ENCODE measurements at places on chromosomes 5 and 9. TPM values are rescaled to one million over a fixed set of nuclear protein-coding genes. Genes with fewer than 3 reads are reported as not detected.

GRCh38 chr9:5354184-5354583 is 14.5 kb upstream of the RLN1 start:
- DNase-seq: no peak

The QRFP gene
- total RNA-seq: not detected

DNA sequence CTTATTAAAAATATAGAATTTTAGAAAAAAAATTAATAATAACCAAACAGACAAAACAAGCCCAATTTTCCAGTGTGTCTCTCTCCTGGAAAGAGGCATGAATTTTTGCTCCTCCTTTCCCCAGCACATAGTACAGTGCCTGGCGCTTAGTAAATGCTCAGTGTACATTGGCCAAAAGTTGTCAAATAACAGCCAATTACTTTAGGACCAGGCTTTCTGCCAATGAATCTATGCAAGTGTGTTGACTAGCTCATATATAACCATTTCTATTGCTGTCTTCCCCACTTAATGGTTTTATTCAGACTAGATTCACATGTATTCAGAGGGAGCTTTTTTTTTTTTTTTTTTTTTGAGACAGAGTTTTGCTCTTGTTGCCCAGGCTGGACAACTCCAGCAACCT is 120.1 kb upstream of the CD180 start:
- DNase-seq: no peak

- DNase-seq: no peak
These were observed 62.4 kb upstream of the CTSL start for GRCh38 chr9:87663556-87663955.

GRCh38 chr9:86321373-86321772 is 32.8 kb downstream of the TUT7 start:
- no peak for DNase-seq

DNA sequence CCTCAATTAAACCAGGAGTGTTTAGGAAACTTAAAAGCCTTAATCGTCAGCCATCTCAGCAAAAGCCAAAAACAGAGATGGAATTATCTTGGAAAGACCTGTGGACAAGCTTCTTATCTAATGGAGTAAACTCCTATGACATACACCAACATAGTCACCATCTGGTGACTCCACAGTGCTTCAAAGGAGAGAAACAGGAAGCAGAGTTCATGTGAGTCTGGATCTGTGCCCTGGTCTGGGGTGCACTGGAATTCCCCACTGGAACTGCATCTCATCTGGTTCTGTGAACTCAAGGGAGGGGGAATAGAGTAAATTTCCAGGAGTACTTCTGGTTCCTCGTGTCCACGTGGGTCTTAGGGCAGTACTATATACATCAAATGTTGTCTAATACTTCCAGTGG is 36.3 kb upstream of the KCNN2 start:
- no peak for DNase-seq

The WNT8A gene
- total RNA-seq: not detected

The ARID3C gene
- total RNA-seq: 1.5 TPM

GRCh38 chr9:114720086-114720676 is 38.2 kb upstream of the TEX48 start:
- DNase-seq: no peak

DNA sequence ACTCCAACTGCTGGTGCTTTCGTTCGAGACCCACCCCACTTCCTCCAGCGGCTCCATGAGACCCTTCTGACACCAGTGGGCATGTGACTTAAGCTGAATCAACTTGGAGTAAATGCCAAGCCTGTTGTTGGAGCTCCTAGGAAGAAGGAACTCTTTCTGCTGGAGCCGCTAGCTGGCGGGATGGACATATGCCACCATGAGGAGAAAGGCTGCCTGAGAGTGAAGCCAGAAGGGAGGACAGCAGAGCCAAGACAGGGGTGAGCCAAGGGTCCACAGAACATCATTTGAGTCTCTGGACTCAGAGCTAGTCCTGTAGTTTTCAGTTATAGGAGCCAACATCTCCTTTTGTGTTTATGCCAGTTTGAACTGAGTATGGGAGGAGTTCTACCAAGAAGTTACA is 35.9 kb downstream of the ANXA6 start:
- no peak for DNase-seq

DNA sequence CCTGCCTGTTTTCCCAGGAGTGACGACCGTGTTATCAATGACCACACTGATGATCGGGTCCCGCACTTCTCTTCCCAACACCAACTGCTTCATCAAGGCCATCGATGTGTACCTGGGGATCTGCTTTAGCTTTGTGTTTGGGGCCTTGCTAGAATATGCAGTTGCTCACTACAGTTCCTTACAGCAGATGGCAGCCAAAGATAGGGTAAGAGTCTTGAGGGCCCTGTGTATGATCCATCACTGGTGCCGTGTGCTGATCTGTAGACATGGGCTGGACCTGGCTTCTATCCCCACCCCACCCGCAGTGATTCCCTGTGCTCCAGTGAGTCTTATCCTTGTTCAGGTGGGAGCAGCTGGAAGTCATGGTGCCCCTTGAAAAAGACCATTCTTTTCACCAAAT is 26.0 kb downstream of the GABRP start:
- peak; percentile 61 for DNase-seq

The MARCHF11 gene
- not detected for total RNA-seq

GRCh38 chr9:21553441-21553840 is 71.3 kb upstream of the IFNE start:
- no peak for DNase-seq

DNA sequence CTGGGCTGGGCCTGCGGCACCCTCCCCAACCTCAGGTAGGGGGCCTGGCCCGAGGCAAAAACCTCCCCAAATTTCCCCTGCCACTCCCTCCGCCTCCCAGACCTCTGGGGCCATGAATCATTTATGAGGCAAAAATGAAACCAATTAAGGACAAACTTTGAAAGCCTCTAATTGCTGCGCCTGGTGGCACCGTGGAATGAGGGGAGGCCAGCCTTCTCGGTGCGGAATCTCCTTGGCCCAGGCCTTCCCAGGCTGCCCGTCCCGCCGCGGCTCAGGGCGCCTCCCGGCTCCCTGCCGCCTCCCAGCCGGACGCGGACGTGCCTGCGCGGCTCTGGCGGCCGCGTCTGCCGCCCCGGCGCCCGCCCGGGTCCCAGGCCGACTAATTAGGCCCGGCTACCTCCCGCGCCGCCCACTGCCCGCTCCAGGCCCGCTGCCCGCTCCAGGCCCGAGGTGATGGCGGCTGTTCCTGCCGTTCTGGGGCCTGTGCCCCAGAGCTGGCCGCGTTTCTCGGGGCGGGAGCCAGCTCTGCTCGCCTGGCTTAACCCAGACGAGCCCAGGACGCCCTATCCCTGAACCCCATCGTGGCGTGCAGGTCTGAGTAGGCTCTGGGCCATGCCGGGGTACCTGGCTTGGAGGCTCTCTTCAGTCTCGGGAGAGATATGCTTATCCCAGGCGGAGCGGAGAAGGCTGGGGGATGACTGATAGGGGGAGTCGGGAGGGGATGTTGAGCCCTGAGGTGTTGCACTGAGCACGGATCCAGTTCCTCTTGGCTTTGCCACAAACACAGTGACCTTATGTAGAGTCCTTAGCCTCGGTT is 20.1 kb downstream of the CXXC5 start:
- DNase-seq: no peak

- no peak for DNase-seq
These were observed 17.7 kb downstream of the DHX29 start for GRCh38 chr5:55289808-55290207.

DNA sequence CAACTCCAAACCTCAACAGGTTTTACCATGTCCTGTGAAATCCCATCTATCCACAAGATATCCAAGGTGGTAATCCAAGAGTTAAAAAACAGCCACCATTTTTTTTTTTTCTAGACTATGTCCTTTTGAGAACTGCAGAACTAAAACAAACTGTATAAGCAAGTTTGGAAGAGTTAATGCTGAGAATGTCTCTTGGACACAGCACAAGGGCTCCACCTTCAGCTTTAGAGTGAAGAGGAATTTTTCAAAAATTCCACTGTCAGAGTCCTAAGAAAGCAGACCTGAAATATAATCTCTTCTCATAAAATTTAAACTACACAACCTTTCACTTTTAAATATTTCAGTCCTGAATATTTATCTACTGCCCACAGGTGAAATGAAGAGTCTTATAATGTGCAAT is 167.8 kb upstream of the CCNG1 start:
- peak; percentile 45 for DNase-seq

- DNase-seq: peak; percentile 23
These were observed 139.5 kb upstream of the DMRTA1 start for GRCh38 chr9:22307013-22307711.

The IL3 gene
- total RNA-seq: not detected

- DNase-seq: no peak
These were observed 137.3 kb downstream of the PHF2 start for GRCh38 chr9:93713716-93714115.

The LRRC19 gene
- not detected for total RNA-seq

GRCh38 chr9:91503673-91504081 is 80.0 kb upstream of the NFIL3 start:
- DNase-seq: no peak

The NMUR2 gene
- total RNA-seq: not detected

DNA sequence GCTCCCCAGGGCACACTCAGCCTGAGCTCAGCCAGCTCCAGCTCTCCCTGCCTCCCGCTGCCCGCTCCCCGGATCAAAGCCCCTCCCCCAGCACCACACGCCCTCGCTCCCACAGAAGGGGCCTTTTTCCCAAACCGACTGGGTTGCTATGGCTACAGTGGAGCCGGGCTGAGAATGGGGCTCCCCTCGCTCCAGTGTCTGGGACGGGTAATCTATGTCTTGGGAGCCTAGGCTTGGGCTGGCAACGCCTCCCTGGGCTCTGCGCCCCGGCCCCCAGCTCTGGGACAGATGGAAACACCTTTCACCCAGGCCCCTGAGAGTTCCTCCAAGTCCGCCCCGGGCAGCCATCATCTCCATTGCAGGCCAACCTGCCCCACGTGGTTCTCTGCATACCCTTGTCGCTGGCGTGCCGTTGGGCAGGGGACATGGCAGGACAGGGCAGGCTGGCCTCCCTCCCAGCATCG is 29.6 kb downstream of the NOTCH1 start:
- peak; percentile 35 for DNase-seq

GRCh38 chr9:136533775-136534157 is 12.1 kb downstream of the NOTCH1 start:
- DNase-seq: no peak

DNA sequence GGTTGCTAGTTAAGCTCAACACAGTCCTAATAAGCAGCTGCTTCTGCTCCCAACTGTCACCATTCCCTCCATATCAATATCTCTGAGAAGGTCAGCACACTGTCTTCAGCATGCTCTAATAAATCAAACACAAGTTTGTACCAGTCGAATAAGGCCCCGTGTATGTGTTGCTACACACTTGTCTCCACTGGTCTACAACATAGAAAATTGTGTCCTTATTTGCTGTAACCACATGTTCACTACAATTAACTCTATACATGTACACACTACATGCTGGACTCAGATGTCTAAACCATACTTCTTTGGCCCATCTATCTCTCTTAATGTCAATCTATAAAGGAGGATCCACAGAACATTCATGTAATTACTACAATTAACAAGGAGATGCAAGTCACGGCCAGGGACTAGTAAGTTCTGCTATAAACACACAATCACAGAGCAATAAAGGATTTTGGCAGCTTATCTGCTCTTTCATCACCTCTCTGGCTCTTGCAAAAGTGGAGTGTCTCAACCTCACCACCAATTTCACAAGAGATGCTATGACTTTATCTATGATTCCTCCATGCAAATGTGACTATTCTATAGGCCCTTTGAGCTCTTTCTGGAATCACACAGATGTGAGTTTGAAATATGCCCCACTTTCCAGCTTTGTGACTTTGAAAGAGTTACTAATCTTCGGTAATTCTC is 143.9 kb downstream of the SEMA5A start:
- DNase-seq: no peak

The CDC26 gene
- total RNA-seq: 46.5 TPM

The CRHBP gene
- total RNA-seq: 12.2 TPM

The OTULINL gene
- 0.25 TPM for total RNA-seq

The IRGM gene
- total RNA-seq: not detected

GRCh38 chr9:135884328-135885035 is 22.9 kb downstream of the CAMSAP1 start:
- DNase-seq: peak; percentile 50

The GABRB2 gene
- not detected for total RNA-seq

GRCh38 chr5:177430140-177430951 is 3.9 kb downstream of the GRK6 start:
- DNase-seq: no peak

DNA sequence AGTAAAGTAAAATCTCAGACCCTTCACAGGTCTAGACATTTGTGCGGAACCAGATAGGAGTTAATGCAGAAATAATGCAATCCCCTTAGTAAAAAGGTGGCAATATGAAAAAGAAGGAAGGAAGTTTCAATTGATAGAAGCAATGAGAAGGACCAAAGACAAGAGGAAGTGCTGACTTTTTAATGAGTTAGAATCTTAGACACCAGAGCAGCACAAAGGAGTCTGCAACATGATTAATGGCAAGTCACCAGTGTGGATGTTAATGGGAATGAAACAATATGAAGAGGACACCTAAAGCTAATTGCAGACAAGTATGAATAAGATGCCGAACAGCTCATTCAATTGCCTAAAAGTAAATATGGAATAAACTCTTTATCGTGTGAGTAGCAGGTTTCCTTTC is 50.9 kb downstream of the MEGF9 start:
- no peak for DNase-seq

DNA sequence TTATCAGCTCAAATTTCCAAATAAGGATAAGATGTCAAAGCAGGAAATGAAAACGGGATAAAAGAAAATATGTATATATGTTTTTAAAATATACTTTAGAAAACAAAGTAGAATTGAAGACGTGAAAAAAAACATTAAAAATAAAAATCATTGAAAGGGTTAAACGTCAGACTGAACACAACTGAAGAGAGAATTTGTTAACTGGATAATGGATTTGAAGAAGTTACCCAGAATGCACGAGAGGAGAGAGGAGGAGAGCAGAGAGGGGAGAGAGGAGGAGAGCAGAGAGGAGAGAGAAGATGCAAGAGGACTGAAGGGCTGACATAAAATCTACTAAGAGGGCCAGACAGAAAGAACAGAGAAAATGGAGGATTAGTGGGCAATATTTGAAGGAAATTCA is 88.0 kb downstream of the CDKN2A start:
- DNase-seq: no peak

GRCh38 chr9:95528908-95529502 is 12.2 kb upstream of the PTCH1 start:
- no peak for DNase-seq

DNA sequence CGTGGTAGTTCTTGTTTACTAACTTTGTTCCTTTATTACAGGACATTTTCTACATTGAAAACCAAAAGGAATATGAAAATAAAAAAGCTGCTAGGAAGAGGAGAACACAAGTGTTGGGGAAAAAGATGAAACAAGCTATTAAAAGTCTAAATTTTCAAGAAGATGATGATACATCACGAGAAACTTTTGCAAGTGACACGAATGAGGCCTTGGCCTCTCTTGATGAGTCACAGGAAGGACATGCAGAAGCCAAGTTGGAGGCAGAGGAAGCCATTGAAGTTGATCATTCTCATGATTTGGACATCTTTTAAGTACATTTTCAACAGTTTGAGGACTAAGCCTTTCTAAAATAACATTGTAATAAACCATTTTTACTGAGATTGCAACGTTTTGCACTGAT is 23.8 kb downstream of the PHAX start:
- no peak for DNase-seq

The GABRA6 gene
- total RNA-seq: not detected
